NCI-H1694 (cell line): ENCODE measurements at places on chromosomes 5 and 9.

GRCh38 chr5:139723986-139724587, 71.5 kb upstream of the PSD2 start:
- DNase-seq, result no peak

DNA sequence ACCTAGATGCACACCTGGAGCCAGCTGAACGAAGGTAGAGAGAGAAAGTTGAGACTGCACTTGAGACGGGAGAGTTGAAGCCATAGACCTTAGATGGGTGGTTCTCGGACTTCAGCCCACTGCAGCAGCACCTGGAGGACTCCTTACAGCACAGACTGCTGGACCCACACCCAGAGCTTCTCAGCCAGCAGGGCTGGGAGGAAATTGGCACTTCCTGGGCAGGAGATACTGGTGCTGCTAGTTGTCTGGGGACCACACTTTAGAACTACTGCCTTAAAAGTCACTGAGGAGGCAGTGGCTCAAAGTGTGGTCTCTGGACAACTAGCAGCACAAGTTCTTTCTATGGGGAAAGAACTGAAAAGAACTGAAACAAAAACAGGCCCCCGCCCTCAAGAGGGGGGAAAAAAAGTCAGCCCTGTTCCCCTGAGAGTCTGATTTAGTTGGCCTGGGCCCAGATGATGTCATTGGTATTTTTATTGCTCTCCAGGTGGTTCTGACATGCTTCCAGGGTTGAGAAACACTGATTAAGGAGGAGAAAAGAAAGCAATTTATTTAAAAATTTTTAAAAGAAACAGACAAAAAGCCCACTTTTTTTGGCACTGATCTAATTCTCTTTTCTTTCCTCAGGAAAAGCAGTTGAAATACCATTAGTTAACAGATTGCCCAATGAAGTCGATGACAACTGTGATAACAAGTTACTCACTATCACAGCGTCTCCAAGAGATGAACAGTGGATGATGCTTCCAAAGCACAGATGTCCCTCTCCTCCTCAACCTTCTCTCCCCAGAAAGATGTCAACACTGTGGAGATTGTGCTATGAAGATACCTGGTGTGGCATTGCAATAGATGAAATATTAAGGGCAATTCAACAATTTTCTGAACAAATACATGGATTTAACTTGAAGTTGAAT, 73.6 kb upstream of the ADAMTS16 start:
- no peak for DNase-seq

DNA sequence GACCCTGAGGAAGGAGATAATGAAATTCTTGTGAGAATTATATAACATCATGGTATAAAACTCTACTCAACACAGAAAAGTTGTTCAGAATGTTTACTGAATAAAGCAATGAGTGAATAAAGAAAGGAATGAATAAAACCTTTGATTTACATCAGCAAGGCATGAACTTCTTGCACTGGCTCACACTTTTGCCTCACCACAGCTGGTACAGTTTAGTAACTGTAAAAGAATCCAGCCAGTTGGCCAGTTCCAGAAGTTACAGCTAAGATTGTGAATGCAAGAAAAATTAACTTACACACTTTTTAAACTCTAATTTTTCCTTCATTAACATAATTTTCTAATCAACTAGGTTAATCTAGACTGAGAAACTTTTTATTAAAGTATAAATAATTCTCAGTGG, 490.9 kb downstream of the NFIB start:
- no peak for DNase-seq

DNA sequence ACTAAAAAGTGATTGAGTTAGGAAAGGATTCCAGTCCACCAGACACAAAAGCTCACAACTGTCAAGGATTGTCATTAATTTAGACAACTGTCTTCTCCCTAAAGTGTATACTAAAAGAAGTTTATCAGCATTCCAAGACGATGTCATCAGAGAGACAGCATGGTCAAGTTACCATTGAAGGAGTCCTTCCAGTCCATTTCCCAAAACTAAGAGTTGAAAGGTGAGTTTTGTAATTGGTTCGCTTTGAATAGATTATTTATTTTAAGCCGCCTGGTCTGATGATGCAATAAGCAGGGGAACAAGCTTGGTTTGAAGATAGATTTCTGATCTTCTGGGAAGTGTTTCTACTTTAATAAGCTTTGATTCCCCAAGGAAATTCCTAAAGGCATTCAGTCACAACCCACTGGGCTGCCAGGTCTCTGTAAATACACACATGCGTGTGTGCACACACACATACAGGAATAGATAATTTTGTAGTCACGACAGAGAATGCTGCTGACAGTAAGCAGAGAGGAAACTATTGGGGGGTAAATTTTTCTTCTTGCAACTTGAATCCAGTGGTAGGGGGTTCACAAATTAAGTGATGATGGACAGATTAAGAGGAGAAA, 234.8 kb downstream of the PIK3R1 start:
- DNase-seq, result no peak

- no peak for DNase-seq
Measured at GRCh38 chr5:80002677-80003076, 11.6 kb upstream of the MTX3 start.

- no peak for DNase-seq
Measured at GRCh38 chr5:172502969-172503368, 48.6 kb upstream of the SH3PXD2B start.

DNA sequence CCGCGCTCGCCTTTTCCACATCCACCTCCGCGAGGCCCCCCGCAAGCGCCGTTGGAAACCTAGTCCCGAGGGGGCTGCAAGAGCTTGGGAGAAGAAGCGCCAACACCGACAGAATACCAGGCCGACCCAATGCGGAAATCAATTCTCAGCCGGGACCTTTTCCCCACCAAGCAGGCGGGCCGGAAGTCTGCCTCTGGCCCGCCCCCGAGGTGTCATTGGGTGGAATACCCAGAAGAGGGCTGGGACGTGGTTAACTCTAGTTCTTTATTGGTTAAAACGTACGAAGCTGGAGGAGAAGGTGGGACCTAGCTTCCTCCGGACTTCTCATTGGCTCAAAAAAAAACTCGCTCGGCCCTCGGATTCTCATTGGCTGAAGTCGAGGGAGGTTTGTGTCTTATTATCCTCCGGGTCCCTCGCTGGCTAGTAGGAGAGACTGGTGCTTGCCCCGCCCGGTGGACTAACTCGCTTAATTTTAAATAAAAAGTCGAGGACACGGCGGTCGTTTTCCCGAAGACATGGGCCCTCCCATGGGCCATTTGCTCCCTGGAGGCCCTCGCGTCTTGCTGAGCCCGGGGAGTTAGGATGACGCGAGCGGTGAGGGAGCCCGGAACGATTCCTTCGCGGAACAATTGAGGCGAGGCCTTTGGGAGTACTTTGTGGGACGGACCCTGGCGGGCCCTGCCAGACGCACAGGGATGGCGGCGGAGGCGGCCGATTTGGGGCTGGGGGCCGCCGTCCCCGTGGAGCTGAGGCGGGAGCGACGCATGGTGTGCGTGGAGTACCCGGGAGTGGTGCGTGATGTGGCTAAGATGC, at the start of gene GTF3C5:
Gene GTF3C5 (plus strand): TSS at position 681 of the 813 bp plus-strand sequence. CDS start 15 bp downstream, at position 696.
- DNase-seq, result peak; percentile 98

- peak; percentile 74 for DNase-seq
Measured at GRCh38 chr5:6576861-6577501, 55.9 kb downstream of the NSUN2 start.

DNA sequence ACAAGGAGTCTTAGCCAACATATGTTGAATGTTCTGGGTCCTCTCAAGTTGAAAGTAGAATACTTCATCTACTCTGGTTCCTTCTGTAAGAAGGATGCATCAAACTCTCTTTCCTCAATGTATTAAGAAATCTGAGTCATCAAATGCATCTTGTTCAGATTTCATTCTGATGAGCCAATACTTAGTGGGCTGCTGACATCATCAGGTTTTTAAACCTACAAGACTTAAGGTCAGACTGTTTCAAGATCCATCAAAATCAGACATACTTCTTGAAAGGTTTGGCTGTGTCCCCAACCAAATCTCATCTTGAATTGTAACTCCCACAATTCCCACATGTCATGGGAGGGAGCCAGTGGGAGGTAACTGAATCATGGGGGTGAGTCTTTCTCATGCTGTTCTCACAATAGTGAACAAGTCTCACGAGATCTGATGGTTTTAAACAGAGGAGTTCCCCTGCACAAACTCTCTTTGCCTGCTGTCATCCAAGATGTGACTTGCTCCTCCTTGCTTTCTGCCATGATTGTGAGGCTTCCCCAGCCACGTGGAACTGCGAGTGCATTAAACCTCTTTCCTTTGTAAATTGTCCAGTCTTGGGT, 168.8 kb downstream of the RAPGEF6 start:
- DNase-seq, result no peak

DNA sequence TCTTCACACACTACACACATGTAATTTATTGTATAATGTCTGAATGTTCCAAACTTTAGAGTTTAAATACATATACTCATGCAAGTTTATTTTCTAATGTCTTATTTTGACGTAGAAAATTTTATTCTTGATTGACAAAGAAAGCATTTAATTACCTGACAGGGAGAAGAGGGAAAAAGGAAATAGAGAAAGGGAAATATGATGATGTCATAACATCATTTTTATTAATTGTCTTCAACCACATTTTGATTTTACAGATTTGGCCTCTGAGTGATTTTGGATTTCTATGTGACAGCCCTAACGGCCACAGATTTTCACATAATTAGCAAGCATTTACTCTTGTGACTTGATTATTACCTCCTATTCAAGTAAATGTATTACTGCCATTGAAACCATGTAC, 106.1 kb upstream of the FSTL4 start:
- DNase-seq, result no peak

GRCh38 chr5:171450423-171451331, 31.2 kb downstream of the FGF18 start:
- DNase-seq, result no peak

DNA sequence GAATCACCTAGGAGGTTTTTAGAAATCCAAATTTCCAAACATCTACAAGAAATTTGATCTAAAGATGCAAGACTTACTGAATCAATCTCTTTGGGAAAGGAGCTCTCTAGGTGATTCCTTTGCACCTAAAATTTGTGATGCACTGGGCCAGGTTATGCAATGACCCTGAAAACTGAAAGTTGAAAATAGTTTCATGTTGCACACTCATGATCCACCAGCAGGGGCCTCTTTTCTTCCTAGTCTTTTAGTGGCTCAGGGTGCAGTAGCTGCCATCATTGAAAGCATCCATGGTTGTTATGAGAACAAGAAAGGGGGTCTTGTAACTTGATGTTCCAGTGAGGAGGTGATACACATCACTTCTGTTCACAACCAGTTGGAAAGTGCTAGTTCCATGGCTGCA, 486.8 kb downstream of the PSAT1 start:
- DNase-seq, result no peak

- DNase-seq, result no peak
Measured at GRCh38 chr5:122469384-122469919, 157.4 kb downstream of the SNCAIP start.

- DNase-seq, result no peak
Measured at GRCh38 chr9:77945798-77946197, 85.8 kb downstream of the GNAQ start.

DNA sequence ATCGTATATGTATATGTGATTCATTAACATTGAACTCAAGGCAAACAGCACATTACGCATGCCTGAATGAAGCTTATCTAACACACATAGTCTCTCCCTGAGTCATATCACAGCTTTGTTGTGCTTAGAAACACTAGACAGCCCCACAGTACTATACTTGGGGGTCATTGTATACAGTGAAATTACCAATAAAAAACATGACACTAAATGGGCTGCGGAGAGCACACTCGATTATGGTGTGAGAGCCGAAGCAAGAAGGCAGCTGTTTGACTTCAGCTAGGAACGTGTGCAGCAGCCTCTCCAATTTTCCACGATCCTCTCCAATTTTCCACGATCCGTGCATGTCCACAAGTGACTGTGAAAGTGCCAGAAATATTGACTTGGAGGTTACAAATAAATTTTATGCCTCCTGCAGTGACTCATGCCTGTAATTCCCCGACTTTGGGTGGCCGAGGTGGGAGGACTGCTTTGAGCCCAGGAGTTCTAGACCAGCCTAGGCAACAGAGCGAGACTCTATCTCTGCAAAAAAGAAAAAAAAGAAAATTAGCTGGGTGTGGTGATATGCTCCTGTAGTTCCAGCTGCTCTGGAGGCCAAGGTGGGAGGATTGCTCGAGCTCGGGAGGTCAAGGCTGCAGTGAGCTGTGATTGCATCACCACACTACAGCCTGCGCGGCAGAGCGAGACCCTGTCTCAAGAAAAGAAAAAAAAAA, 102.4 kb downstream of the DAPK1 start:
- no peak for DNase-seq

DNA sequence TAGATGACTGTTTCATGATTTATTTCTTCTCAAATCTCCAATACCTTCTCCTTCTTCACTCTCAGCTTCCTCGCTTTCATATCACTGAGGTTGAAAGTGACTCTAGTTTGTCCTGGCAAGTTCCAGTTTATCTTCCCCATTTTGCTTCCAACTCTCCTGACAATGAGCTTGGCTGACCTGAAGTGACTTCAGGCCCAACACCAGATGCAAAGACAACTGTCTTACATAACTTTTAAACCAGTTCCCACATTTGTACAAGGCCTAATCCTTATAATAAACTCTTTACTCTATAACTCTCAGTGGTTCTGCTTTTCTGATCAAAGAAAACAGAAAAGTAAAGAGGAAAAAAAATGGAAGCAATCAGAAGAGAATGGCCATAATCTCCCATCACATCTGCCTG, 22.0 kb downstream of the GNG10 start:
- no peak for DNase-seq

- no peak for DNase-seq
Measured at GRCh38 chr9:107635803-107636174, 146.2 kb upstream of the KLF4 start.

- DNase-seq, result no peak
Measured at GRCh38 chr9:127107171-127107928, 15.1 kb downstream of the ANGPTL2 start.
